ENCODE measurements at places on chromosomes 5 and 9.

GRCh38 chr5:176381423-176381822 is 7.0 kb downstream of the NOP16 start:
- no peak for DNase-seq

DNA sequence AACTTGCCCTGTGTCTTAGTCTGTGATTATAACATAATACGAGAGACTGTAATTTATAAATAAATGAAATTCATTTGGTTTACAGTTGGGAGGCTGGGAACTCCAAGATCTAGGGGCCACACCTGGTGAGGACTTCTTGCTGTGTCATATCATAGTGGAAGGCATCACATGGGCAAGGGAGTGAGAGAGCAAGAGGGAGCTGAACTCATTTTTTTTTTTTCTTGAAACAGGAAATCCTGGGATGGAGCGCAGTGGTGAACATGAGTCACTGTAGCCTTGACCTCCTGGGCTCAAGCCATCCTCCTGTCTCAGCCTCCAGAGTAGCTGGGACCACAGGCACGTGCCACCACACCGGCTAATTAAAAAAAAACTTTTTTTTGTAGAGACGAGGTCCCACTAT is 7.2 kb downstream of the MLANA start:
- DNase-seq: no peak

- no peak for DNase-seq
Measured at GRCh38 chr9:81673310-81673709, 16.0 kb downstream of the TLE1 start.

DNA sequence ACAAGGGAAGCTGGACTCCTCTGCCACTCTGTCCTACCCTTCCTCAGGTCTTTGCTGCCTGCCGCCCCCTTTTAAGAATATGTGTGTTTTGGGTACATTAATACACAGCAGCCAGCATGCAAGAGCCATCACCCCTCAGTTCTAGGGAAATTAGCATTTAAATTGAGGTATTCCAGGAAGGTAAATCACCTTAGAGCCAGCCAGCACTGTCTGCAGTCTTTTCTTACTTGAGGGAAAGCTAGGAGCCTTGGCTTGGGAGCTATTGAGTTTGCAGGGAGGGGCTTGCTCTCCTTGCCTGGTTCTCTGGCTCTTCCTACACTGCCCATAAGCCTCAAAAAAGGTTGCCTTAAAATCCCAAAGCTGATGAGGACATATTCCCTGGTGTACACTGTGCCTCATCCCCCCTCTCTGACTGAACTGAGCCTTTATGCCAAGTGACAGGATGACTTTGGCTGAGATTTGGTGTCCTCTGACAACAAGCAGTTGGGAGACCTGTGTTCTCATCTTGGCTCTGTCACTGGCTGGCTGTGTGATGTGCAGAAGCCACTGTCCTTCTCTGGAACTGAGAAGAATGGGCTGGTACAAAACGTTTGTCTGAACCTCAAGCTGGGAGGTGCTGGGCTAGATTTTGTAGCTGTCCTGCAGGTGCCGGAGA is 54.1 kb downstream of the TRIM32 start:
- DNase-seq: no peak

GRCh38 chr5:126438267-126438666 is 15.1 kb downstream of the GRAMD2B start:
- no peak for DNase-seq

DNA sequence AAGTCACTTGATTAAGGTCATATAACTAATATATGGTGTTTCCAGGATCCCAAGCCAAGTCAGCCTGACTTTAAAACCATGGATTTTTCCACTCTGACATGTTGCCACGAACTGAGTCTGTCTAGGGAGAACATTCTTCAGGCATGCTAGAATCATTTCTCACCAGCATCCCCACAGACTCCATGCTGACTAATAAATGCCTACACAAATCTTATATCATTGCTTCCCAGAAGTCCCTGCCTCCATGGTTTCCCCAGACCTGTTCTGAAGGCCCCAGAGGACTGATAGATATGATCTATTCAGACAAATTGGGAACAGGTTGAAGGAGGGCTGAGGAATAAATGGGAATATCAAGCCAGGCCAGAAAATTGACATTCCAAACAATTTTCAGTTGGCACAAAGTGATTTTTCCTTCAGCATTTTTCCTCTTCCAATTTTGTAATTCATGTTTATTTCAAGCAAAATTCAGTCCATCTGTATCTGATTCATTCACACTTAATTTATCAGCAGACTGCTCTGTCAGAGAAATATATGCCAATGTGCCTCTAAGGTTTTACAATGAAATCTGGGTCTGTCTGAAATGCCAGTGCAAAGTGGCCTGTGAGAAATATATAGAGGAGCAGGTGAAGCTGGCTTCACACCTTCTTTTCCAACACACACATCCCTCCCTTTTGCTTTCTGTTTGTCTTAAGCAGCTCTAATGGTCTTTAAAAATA is 413.6 kb upstream of the TNC start:
- DNase-seq: no peak

GRCh38 chr5:34756781-34757624 is 82.0 kb upstream of the TTC23L start:
- DNase-seq: no peak

DNA sequence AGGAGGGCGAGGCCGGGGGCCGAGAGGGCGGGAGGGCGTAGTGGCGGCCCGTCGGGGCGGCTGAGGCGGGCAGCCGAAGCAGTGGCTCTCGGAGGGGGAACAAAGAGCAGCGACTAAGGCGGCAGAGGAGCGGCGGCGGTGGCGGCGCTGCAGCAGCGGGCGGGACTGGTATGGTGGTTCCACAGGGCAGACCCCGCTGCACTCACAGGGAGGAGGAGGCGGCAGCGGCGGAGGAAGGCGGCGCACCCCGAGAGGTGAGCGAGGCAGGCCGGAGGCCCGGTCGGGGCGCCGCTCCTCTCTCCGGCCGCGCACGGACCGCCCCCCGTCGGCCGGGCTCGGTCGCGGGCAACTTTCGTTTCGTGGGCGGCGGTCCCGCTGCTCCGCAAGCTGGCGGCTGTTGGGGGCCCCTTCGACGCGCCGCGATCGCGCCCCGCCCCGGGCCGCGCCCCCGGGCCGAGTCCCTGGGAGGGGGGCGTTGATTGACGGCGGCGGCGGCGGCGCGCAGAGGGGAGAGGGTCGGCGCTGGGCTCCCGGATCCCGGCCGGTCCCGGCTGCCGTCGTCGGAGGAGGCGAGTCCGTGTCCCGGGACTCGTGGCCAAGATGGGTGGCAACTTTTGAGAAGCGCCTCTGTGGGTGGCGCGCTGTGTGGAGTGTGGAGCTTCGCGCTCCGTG is 467 bp downstream of the CNOT6 start:
- peak; percentile 61 for DNase-seq

DNA sequence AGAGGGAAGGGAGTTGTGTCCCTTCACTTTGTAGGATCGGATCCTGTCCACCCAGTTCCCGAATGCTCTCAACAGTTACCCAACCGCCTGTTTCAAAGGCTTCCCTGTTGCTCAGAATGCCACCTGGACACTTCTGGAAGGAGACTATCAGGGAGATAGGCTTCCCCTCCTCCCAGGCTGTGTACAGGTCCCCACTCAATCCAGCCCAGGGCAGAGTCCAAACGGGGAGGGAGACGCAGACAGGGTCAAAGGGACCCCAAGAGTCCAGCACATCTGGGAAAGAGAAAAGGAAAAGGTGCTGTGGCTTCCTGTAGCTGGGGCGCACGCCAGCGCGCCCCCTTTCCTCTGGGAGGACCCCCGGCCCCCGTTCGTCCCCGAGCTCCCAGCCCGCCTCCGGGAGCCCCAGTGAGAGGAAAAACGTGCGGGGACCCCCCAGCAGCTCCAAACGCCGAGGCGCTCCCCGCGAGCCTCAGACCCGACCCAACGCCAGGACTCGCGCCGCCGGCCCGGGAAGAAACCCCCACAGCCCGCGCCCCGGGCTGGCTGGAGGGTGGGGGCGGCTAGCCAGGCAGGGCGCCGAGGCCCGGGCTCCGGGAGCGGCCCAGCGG is 640 bp downstream of the SURF4 start:
- DNase-seq: peak; percentile 78

- no peak for DNase-seq
Measured at GRCh38 chr9:14031810-14032209, 282.1 kb downstream of the NFIB start.

DNA sequence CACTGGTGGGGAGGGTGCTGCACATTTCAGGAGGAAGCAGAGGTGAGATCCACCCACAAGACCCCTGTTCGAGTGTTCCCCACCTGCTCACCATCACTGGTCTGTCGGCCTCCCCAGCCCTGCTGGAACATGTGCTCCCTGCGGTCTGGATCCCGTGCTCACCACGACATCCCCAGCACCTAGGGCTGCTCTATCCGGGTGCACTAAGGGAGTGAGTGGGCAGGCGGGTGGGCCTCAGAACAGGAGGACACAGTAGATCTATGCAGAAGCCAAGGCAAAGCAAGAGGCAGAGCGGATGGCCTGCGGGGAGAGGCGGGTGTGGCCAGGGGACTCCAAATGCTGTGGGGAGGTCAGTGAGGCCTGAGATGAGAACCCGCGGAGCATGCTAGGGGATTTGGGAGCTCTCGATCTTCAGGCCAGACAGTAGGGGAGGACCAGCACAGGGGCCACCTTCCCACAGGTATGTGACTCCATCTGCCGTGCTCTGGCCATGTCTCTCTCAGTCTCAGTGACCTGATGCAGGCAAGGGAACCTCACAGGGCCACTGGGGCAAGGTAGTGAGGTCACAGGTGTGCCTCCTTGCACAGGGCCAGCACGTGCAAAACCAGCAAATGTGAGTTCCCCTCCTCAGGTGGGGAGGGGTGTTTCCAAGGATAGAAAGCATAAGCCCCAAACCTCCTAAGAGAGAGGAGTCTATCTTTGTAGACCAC is 134.2 kb downstream of the ZNF354C start:
- no peak for DNase-seq

GRCh38 chr5:61732796-61733195 is 400.7 kb downstream of the ZSWIM6 start:
- DNase-seq: no peak

GRCh38 chr9:69093471-69094103 is 58.0 kb downstream of the FXN start:
- no peak for DNase-seq

GRCh38 chr5:43007246-43007910 is 32.7 kb downstream of the ANXA2R start:
- peak; percentile 97 for DNase-seq

GRCh38 chr9:88219601-88220000 is 81.3 kb upstream of the SPATA31C2 start:
- no peak for DNase-seq

DNA sequence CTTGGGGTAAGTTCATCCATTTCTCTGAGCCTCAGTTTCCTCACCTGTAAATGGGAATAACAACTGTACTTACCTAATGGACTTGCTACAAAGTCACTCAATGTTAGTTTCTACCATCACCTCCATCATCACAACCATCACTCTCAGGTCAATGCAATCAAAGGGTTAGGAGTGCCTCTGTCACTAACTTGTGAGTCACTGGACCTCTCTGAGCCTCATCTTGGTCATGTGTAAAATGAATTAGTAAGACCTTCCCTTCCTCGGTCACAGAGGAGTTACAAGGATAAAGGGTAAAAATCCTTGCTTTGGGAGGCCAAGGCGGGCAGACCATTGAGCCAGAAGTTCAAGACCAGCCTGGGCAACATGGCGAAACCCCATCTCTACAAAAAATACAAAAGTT is 12.8 kb downstream of the FABP6 start:
- DNase-seq: no peak

- no peak for DNase-seq
Measured at GRCh38 chr5:104095527-104095926, 532.9 kb upstream of the NUDT12 start.

DNA sequence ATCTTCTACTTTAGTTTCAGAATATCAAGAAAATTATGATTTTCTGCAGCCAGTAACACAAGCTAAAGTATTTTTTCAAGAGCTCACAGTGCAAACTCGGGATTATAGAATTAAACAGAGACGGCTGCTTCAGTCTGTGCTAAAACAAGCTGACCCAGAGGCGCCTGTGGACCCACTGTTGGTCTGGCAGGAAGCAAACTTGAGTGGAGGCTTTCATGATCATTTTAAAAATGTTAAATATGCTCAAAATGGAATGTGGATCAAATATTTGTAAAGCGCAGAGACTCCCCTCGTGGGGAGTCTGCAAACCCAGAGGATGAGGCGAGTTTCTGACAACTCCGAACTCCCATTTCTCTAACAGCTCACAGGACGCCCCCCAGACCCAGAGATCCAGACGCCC is 13.0 kb downstream of the ROR2 start:
- no peak for DNase-seq

DNA sequence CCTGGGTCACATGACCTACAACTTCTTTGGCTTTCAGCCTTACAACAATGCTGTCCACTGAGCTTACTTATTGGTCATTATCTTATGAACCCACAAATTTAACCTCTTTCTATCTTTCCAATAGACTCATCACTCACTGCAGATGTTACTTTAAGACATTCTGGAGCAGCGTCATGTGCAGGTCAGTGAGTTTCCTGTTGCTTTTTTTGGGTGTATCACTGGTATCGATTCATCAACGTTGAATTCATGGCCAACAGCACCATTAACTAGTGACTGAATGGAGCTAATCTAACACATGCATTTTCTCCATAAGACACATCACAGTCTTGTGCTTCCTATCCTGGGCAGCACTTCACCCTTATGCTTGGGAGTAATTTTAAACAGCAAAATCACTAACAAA is 672.6 kb upstream of the CDH18 start:
- DNase-seq: no peak

DNA sequence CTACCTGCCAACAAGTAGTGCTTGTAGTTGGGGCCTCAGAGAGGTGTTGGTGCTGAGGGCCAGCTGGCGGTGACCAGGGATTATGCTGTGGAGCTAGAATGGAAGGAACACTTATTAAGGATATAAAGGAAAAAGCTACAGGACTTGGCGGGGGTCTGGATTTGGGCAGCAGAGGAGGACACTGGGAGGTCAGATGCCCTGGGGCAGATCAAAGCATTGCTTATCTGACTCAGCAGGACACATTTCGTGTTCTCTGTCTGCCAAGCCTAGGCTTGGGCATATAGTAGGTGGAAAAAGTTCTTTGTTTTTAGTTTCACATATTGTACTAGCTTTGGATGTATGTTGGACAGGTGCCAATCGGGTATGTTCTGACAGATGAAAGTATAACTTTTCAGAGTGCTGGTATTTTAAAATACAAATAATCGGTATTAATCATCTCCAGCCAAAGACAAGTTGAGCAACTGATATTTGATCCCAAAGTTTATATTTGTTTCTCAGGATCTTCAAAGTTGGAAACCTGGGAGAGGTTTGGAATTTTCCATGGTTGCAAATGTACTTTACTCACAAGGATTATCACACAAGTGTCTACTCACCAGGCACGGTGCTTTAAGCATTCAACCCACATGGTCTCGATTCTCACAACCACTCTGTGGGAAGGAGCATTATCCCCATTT is 69.4 kb downstream of the IQGAP2 start:
- no peak for DNase-seq

- no peak for DNase-seq
Measured at GRCh38 chr5:54443270-54443669, 12.2 kb upstream of the HSPB3 start.
